ENCODE measurements at places on chromosomes 3 and 15.

DNA sequence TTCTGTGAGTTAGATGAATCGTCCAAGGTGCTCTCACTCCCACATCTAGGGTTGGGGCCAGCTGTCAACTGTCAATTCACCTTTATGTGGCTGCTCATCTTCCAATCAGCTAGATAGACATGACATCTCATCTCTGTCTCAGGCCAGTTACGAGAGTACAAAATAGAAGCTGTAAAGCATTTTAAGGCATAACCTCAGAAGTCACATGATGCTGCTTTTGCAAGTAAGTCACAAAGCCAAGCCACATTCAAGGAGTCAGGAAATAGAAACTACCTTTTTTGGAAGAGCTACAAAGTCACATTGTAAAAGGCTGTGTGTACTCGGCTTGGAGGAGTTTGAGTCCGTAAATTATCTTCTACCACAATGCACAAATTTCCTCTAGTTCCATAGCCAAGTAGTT, 5.1 kb upstream of the CCR1 start:
- DNase-seq = no peak

- peak; percentile 33 for DNase-seq
Observed at GRCh38 chr3:49790626-49791411, 4.5 kb upstream of the IP6K1 start.

GRCh38 chr3:149018247-149018646, 26.9 kb downstream of the GYG1 start:
- peak; percentile 37 for DNase-seq

DNA sequence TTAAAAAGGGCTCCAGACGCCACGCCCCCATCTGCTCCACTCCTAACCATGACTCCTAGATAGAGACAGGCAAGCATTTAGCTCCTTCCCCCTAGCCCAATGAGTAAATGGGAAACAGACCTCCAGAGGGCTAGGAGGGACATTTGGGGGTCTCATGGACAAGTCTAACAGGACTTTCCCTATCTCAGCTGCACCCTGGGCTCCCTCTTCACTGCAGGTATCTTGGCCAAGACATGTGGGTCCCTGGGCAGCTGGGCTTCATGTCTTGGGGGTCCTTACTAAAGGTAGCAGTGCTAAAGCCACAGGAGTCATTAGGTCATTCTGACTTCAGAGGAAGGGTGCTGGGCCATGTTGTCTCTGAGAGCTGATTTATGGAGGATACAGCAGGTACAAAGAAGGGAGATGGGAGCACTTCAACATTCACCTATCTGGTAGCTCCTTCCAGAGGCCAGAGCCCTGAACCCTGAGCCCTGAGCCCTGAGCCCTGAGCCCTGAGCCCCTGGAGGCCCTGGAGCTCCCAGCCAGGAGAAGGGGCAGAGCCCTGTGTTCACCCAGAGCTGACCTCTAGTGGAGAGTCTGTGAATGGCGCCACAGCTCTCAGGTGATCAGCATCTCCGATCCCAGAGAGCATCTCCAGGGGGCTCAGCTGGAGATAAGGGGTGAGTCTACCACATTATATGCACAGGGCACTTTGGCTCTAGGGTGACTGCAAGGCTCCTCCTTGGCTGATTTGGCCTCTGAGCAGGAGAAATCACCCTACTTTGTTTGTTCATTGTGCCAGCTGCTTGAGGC, 40.1 kb upstream of the EPHB1 start:
- DNase-seq = peak; percentile 52

DNA sequence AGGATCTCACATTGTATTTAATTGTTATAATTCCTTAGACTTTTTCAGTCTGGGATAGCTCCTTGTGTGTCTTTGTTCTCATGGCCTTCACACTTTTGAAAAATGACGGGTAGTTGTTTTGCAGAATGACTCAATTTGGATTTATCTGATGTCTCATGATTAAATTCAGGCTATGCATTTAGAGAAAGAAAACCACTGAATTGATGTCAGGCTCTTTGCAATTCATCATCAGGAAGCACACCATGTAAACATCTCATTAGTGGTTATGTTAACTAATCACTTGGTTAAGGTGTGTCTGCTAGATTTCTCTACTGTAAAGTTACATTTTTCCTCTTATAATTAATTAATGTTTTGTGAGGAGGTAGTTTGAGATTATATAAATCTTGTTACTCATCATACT, 8.0 kb upstream of the SLC22A13 start:
- no peak for DNase-seq

DNA sequence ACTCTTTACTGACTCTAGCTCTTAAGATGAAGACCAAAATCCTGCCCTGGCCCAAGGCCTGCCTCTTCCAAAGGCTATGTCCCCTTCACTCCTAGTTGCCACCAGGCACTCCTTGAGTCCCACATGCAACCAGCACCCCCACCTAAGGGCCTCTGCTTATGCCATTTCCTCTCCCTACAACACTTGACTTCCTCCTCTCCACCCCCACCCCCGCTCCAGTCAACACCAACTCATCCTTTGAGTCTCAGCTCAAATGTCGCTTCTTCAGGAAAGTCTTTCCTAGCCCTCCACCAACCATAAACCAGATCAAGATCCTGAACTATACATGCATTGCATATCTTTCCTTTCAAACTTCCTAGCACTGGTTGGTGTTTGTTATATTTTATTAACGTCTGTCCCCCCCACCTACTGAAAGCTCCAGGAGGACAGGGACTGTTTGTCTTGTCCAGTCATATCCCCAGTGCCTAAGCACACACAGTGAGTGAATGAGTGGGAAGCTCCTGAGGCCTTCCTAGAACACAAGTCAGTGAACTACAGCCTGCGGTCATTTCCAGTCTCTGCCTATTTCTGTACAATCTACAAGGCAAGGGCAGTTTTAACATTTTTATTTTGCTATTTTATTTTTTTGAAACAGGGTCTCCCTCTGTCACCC, 7.3 kb downstream of the TBC1D2B start:
- no peak for DNase-seq

DNA sequence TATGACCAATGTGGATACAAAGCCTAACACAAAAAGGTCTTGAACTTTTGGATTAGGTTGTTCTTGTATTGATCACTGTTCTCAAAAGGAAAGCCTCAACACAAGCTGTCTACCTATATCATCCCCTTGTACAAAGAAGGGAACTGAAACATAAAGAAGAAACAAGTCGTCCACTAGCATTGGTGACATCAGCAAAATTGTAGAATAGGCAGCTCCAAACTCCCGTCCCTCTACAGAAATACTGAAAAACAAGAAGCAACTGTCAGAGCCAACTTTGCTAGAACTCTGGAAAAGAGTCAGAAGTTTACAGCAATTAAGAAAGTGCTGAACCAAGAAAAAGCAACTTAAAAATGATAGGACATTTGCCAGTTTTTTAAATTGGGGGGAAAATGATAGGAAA, 7.5 kb upstream of the NR1I2 start:
- DNase-seq = no peak
